ENCODE measurements at places on chromosomes 11 and 22.
A peak's percentile ranks its signal among the peaks of the same experiment; 100 is the strongest.

- no peak for DNase-seq
Measured at GRCh38 chr22:35586771-35587170, 30.4 kb downstream of the MB start.

DNA sequence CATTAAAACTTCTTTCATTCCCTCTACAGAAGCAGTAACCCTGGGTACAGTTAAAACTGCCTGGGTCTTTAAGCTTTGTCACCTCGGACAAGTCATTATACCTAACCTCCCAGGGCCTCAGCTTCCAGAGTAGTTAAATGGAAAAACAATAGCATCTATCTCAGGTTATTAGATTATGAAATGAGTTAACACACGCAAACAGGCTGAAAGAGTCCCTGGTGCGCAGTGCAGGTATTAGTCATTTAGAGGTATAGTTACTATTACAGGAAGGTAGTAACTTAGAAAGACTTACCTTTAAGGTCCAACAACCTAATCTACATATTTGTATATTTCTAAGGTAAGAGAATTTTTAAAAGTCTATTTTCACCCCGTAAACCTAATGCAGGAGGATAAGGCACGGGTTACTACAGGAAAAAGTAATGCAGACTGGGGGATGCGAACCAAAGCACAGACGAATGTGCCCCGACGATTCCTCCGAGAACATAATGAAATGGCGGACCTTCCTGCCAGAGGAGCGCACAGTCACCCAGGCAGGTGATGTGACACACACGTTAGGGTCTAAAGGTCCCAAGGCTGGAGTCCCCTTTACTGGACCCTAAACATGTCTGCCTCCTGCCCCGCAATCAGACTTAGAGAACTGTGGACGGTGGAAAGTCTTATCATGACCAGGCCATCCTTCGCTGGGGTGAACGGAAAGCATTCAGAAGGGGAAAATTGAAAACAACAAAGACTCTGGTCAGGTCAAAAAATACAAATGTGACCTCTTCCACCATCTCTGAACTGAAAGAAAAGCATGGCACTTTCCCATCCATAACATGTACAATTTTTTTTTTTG lies 1.3 kb downstream of the NAP1L4 start:
- DNase-seq = no peak

GRCh38 chr11:112786886-112787530 lies 174.2 kb upstream of the NCAM1 start:
- DNase-seq = no peak

DNA sequence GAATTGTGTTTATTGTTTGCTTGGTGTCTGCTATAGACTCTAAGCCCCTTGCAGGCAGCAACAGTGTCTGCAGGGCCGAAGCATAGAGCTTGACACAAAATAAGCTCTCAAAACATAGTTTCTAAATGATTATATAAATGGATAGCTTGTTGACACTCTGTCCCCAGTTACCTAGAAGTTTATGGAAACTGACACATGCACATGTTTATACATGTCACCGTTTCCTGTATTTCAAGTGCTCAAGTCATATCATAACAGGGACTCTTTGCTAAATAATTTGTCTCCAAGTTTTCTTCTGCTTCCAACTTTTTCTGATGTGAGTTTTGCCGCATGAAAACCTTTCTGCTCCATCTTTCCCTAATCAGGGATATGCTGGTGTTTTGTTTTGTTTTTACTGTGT lies 3.7 kb upstream of the OR6X1 start:
- no peak for DNase-seq

GRCh38 chr22:41857155-41857859 lies 24.4 kb downstream of the SREBF2 start:
- peak; percentile 68 for DNase-seq

DNA sequence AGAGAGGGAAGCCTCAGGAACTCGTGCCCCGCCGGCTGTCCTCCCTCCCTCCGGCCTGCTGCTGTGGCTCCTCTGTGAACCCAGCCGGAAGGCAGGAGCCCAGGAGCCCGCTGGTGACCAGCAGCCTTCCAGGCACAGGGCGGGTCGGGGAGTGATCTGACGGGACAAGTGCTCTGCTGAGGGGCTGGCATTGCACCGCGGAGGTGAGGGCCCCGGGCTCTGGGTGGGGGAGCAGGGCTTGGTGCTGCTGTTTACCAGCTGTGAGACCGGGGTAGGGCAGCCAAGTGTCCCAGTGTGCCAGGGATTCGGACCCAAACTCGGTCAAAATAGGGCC lies 53.3 kb downstream of the FLRT1 start:
- DNase-seq = no peak

DNA sequence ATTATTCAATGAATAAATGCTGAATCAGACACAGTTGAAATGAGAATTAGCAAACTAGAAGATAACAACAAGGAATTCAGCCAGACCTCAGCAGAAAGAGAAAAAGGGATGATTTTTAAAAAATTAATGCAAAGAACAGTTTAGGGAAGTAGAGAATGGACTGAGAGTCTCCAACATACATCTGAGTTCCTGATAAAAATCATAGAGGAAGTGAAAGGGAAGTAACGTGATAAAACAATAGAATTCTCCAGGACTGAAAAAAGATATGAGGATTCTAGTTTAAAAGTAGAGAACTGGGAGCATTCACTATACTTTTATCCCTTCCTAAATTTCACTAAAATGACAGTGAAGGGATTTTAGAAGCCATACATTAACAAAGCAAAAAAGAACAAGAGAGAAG lies 592.0 kb downstream of the SOX6 start:
- DNase-seq = no peak

DNA sequence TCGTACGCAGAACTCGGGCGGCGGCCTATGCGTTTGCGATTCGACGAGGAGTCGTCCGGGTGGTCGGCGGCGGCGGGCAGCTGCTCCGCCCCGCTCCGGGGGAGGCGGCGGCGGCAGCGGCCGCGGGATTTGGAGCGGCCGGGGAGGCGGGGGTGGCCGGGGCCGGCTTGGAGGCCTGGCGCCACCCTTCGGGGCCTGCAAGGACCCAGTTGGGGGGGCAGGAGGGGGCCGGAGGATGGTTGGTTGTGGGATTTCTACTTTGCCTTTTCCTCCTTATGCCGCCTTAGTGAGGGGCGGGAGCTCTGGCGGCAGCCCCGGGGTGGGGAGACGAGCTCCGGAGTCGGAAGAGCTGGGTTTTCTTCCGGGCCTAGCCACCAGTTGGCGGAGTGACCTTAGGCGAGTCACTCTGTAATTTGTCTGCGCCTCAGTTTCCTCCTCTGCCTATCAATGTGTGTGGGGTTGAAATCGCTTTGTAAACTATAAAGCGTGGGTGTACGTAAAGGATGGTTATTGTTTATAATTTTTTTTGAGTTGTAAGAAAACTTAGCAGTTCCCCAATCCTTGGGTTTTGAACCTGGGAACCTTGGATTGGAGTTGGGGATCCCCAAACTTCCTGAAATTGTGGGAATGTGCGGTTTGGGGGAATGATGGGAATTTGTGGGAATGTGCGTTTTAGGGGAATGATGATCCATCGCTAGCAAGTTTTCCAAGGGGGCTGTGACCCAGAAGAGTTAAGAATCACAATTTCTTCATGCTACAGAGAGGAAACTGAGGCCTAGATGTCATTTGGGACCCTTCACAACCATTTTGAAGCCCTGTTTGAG lies 679 bp downstream of the TUG1 start:
- DNase-seq = peak; percentile 18

DNA sequence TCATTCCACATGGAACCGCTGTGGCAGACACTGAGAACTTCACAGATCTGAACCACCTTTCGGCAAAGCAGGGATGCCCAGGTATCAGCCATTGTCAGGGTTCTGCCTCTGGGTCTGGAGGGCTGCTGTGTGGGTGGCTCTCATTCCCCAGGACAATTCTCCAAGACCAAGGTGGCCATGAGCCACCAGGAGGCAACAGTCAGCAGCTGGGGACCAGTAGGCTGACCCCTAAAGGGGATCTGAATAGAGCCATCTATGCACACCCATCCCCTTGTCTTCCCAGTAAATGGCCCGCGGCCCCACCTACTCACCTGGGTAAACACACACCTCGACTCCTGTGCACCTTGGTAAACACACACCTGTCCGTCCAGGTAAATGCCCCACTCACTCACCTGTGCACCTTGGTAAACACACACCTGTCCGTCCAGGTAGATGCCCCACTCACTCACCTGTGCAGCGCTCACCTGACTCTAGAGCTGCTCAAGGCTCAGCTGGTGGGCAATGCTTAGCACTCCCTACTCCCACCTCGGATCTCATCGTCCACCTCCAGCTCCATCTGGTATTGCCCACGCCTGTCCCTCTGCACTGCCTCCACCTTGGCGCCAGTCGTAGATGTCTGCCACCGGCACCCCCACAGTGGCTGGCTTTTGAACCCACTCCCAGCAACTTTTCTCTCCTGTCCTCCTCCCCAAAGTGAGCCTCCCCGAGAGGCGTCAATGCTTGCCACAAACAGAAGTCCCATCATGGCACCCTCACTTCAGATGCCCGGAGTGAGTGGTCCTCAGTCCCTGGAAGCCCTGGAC lies 10.2 kb downstream of the SLC25A1 start:
- no peak for DNase-seq
